ENCODE measurements at places on chromosomes 1 and 21. TPM values are rescaled to one million over a fixed set of nuclear protein-coding genes. Genes with fewer than 3 reads are reported as not detected.

Gene TMEM200B
- total RNA-seq: 10.1 TPM

Gene DEPDC1
- total RNA-seq: 6.8 TPM

Gene PLEKHO1
- total RNA-seq: 64.6 TPM

Gene OR10K1
- not detected for total RNA-seq

Gene IGSF3
- 29.8 TPM for total RNA-seq

DNA sequence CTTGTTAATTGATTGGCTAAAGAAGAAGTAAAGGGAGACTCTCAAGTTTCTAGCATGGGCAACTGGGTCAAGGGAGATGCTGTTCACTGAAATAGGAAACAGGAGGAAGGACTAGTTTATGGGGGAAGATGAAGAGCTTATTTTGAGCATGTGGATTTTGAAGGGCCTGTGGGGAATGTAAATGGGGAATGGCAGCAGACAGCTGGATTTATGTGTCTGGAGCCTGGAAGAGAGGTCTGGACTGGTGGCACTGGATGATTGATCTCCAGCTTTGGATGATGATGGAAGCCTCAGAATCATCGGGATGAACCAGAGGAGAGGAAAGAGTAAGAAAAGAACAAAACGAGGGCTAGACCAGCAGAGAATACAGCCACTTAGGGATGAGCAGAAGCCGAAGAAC, 54.9 kb upstream of the ENAH start:
- no peaks in the 10 kb centered on the region for H3K36me3 ChIP-seq
- H3K4me1 ChIP-seq: peaks cover 5% of the 10 kb centered on the region
- H3K27me3 ChIP-seq: no peaks in the 10 kb centered on the region
- H3K27ac ChIP-seq: no peak overlapping the region
- H3K4me3 ChIP-seq: no peak overlapping the region
- DNase-seq: no peak

GRCh38 chr1:194717334-194717733, 1530.9 kb upstream of the B3GALT2 start:
- no peak overlapping the region for H3K4me3 ChIP-seq
- H3K36me3 ChIP-seq: no peaks in the 10 kb centered on the region
- no peaks in the 10 kb centered on the region for H3K4me1 ChIP-seq
- H3K27me3 ChIP-seq: no peaks in the 10 kb centered on the region
- DNase-seq: no peak
- no peak overlapping the region for H3K27ac ChIP-seq

- no peak overlapping the region for H3K4me3 ChIP-seq
- no peak overlapping the region for H3K27ac ChIP-seq
- H3K4me1 ChIP-seq: peaks cover 26% of the 10 kb centered on the region
- no peaks in the 10 kb centered on the region for H3K36me3 ChIP-seq
- DNase-seq: no peak
Observed at GRCh38 chr21:33850401-33850800, 65.2 kb downstream of the ATP5PO start.

DNA sequence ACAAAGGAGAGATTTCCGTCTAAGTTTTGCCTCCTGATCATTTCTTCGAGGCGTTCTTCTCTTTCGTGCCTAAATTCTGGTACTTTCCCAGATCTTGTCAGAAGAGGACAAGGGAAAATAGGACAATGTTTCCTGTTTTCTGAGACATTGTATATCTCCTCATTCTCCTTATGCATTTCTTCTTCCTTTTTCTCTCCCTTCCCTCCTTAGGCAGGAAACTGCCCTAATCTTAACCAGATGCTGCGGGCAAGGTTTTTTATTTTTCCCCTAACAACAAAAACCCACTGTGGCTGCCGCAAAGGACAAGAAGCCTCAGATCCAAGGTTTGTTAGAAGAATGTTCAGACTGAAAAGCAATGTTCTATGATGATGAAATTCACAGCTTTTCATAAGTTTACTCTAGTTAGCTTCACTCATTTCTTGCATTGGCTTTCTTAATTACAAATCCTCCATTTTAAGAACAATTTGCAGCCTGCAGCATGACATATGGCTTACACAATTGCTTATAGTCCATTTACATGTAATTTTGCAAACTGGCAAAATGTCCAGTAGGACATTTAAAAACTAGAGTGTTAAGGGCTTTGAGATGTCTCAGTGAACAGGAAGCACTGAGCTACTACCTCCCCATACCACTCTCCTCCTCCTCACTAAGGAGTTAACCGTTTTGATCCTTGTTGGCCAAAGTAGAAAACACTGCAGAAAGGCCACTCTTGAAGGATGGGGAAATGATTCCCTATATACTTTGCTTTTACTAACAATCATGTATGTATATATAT, 624 bp downstream of the CTSK start:
- DNase-seq: peak; percentile 63
- H3K27ac ChIP-seq: peak overlapping the region; percentile 80
- H3K27me3 ChIP-seq: no peaks in the 10 kb centered on the region
- peaks cover 27% of the 10 kb centered on the region for H3K36me3 ChIP-seq
- peak overlapping the region; percentile 46 for H3K4me3 ChIP-seq
